ENCODE measurements at places on chromosomes 1 and 21. TPM values are rescaled to one million over a fixed set of nuclear protein-coding genes. Genes with fewer than 3 reads are reported as not detected.

DNA sequence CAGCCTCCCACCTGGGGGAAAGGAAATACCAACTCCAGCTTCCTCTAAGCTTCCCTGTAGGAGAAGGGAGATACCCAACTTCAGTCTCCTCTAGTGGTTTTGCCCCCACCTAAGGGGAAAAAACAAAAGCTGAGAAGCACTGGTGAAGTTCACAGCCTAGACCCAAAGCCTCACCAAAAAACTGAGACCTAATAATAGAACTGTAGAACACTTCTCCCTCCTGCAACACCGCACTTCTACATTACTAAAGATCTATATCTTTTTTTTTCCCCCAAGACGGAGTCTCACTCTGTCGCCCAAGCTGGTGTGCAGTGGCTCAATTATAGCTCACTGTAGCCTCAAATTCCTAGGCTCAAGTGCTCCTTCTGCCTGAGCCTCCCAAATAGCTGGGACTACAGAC lies 43.2 kb downstream of the SLC2A1 start:
- no peak for DNase-seq
- no peak overlapping the region for H3K4me3 ChIP-seq
- H3K4me1 ChIP-seq: peaks cover 12% of the 10 kb centered on the region
- no peak overlapping the region for H3K27ac ChIP-seq
- no peaks in the 10 kb centered on the region for H3K36me3 ChIP-seq
- no peaks in the 10 kb centered on the region for H3K27me3 ChIP-seq

- DNase-seq: no peak
- H3K36me3 ChIP-seq: no peaks in the 10 kb centered on the region
- H3K4me3 ChIP-seq: peak overlapping the region; percentile 91
- no peaks in the 10 kb centered on the region for H3K27me3 ChIP-seq
- H3K27ac ChIP-seq: peak overlapping the region; percentile 61
Observed at GRCh38 chr1:156908541-156908940, 11.9 kb upstream of the LRRC71 start.

DNA sequence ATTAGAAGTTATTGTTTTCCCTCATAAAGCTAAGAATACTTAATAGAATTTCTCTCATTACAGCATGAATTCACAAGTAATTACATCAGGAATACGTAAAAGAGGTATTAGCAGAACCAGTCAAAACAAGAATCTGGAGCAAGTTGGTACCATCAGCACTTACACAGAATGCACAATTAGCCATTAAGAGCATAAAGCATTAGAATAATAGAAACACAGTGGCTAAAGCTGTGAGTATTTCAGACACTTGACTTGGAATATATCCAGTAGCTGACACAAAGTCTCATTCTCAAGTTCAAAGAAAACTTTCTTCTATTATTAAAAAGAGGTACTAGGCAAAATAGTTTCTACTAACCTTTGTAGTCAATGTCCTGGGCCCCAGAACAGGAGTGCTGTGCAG lies 49.6 kb downstream of the KRTAP19-8 start:
- H3K27ac ChIP-seq: no peak overlapping the region
- H3K4me1 ChIP-seq: no peaks in the 10 kb centered on the region
- no peak overlapping the region for H3K4me3 ChIP-seq
- no peak for DNase-seq
- no peaks in the 10 kb centered on the region for H3K27me3 ChIP-seq
- no peaks in the 10 kb centered on the region for H3K36me3 ChIP-seq

DNA sequence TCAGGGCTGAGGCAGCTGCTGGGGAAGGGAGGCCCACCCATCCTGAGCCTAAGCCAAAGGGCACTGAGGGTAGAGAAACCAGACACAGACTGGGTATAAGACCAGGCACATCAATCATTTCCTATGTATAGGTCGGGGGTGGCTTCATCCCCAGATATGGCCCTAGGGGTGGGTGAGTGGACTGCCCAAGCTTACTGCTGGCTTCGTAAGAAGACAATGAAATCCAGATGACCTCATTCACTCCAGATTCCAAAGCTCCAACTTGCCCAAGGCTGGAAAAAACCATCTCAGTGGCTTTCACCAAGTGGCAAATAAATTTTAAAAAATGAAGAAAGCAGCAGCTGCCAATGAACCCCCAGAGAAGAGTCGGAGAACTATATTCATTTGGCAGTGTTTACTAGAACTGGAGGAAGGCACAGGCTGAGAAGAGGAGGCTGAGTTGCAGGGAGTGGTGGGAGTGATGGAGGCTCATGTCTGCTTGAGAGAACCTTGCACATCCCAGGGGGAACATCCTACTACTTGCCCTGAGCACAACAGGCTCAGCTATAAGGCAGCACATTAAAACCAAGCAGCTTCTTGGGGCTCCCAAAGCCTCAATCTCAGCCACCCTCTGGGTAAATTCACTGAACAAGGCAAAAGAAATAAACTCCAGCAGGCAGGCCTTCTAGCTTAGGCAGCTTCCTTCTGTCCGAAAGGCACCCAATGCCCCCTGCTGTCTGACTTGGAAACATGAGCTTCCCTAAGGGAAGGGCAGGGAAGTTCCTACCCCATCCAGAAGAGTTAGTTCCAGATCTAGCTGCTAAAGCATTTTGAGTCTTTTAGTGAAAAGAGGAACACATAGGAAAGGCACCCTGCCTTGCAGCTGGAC lies 14.1 kb downstream of the PEA15 start:
- no peak overlapping the region for H3K4me3 ChIP-seq
- H3K27ac ChIP-seq: no peak overlapping the region
- H3K4me1 ChIP-seq: no peaks in the 10 kb centered on the region
- no peaks in the 10 kb centered on the region for H3K27me3 ChIP-seq

GRCh38 chr1:153429266-153430165 lies 13.2 kb downstream of the S100A7A start:
- H3K27ac ChIP-seq: no peak overlapping the region
- no peaks in the 10 kb centered on the region for H3K4me1 ChIP-seq
- no peak overlapping the region for H3K4me3 ChIP-seq
- H3K36me3 ChIP-seq: no peaks in the 10 kb centered on the region

- no peaks in the 10 kb centered on the region for H3K27me3 ChIP-seq
- no peak for DNase-seq
- H3K27ac ChIP-seq: no peak overlapping the region
Observed at GRCh38 chr1:198741744-198742143, 102.9 kb downstream of the PTPRC start.

DNA sequence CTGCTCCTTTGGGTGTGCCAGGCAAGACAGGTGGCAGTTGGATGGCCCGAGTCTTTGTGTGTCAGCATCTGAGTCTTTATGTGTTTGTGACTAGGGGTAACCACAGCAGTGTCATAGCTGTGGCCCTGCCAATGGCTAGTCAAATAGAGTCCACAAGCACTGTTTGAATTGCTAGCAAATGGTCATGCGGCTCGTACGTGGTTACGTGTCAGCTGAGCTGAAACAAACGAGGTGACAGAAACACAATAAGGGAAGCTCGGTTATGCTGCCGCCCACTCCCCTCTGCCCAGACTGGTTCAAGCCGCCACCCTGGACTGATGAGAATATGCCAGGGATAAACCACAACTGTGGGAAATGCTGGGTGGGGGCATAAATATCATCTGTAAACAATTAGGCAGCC lies 174.3 kb upstream of the LMO4 start:
- no peaks in the 10 kb centered on the region for H3K4me1 ChIP-seq
- H3K4me3 ChIP-seq: no peak overlapping the region
- no peak overlapping the region for H3K27ac ChIP-seq
- no peaks in the 10 kb centered on the region for H3K27me3 ChIP-seq

DNA sequence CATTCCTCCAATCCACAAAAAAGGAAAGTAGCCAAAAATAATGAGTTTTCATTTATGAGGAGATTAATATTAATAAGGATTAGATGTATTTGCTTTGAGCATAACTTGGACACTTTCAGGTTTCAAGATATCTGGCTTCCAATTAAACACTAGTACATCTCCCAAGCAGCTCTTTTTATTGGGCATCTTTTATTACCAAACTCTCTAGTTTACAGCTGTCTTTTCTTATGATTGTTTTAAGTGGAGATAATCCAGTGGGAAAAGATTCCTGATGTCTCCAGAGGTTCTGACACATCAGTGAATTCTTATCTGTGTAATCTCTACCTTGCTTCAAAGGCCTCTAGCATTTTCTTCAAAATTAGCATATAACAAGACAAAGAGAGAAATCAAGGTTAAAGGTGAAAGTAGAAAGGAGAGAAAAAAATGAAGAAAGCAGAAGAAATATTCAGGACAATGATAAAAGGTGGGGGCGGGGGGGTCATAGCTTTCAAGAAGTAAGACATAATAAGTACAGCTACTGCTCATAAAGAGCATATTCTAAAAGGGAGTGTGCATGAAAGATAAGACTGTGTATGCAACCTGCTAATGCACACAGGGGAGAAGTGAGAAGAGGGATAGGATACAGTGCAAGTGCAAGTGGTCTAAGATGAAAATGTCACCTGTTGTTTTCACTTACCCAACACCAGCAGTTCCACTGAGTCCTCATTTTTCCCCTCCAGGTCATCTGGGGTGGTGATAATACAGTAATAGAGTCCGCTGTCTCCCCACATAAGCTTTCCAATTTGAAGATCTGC lies 19.1 kb downstream of the ILDR2 start:
- peaks cover 7% of the 10 kb centered on the region for H3K4me1 ChIP-seq
- no peaks in the 10 kb centered on the region for H3K27me3 ChIP-seq
- H3K36me3 ChIP-seq: no peaks in the 10 kb centered on the region
- no peak for DNase-seq
- no peak overlapping the region for H3K27ac ChIP-seq
- no peak overlapping the region for H3K4me3 ChIP-seq

DNA sequence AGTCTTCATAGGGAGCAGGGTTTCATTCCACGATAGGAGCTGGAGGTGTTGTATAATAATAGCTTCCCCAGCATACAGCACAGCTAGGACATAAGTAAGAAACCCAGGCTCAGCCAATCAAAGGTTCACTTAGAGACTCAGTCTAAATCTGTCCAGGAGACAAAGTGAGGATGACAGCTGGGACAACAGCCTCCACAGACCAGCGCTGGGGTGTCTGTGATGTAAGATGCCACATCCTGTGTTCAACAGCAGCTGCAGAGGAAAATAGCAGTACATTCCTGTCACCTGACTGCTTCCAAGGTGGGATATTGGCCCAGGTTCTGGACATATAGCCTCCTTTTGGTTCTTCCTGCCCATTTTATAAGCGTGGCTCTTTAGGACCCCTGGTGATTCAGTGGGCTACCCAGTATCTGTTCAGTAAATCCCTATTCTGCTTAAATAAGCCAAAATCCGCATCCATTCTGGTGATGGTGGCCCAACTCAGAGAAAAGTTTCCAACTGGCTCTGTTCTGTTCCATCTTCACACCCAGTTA lies 176.8 kb upstream of the SYT6 start:
- DNase-seq: no peak
- no peak overlapping the region for H3K27ac ChIP-seq
- H3K27me3 ChIP-seq: peaks cover 31% of the 10 kb centered on the region
- H3K4me3 ChIP-seq: no peak overlapping the region

DNA sequence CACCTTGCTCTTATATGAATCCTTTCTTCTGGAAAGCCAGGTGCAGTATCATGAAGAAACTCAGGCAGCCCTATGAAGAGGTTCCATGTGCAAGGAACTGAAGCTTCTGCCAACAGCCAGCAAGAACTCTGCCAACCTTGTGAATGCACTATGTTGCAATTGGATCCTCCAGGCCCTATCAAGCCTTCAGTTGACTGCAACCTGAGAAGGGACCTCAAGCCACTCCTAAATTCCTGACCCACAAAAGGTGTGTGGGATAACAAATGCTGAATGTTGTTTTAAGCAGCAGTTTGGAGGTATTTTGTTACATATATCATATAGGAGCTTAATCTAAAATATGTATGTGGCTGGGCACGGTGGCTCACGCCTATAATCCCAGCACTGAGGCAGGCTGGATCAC lies 84.0 kb downstream of the RERE start:
- H3K27ac ChIP-seq: no peak overlapping the region
- H3K27me3 ChIP-seq: no peaks in the 10 kb centered on the region
- no peak for DNase-seq
- H3K4me1 ChIP-seq: peaks cover 7% of the 10 kb centered on the region
- H3K36me3 ChIP-seq: no peaks in the 10 kb centered on the region
- no peak overlapping the region for H3K4me3 ChIP-seq

DNA sequence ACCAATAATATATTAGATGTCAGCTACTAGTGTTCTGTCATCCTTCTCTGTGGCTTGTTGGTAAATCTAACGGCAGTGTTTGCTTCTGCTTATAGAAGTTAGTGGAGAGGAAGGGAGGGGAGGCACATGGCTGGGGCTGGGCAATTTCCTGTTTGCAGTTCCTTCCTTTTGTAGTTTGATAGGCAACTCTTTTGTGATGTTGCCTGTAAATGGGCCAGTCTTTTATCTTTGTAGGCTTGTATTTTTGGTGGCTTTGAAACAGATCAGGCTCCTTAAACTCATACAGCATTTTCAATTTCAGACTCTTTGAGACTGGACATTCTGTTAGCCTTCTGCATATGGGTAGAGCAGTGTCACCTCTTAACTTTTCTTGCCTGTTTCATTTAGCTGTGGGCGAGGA lies 48.1 kb downstream of the CDC14A start:
- H3K4me1 ChIP-seq: no peaks in the 10 kb centered on the region
- no peaks in the 10 kb centered on the region for H3K36me3 ChIP-seq
- no peaks in the 10 kb centered on the region for H3K27me3 ChIP-seq
- no peak overlapping the region for H3K4me3 ChIP-seq
- no peak for DNase-seq

DNA sequence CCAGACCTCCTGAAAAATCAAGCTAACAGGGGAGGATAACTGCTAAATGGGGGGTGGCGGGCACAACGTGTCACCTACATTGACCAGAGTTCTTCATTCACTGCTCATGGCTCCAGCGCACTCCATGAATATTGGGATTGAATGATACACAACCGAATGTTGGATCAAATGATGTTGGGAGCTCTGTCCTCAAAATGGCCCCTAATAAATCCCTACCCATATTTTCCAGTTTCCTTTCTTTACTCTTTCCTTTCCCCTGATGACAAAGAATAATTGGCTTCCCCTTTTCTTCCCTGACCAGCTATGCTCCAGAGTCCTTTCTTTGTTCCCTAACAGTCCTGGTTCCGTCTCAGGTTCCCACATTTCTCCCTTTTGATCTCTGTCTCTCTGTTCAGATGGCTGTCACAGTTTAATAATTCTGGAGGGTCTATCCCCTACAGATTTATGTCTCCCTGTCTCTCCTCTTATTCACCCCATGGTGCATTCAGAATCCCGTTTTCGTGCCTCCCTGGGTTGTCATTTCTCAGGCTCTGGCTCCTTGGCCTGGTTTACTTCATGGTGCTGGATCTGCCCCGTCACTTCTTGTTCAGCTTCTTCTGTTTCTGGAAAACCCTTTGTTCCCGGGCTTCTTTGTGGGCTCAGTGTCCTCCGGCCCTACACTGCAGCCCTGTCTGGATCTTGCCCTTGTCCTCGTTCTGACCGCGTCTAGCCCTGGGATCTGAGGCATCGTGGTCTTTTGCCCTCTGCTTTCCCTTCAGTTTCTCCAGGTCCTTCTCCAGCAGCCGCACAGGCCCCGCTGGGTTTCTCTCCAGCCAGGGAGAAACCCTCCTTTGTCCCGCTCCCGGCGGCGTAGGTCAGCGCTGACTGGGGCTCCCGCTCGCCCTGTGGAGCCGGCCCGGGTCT lies 78.3 kb downstream of the NDUFS5 start:
- H3K27me3 ChIP-seq: no peaks in the 10 kb centered on the region
- H3K36me3 ChIP-seq: no peaks in the 10 kb centered on the region
- H3K4me3 ChIP-seq: peak overlapping the region; percentile 78

The NUDT4B gene
- total RNA-seq: 0.74 TPM

The SUSD4 gene
- 0.59 TPM for total RNA-seq

The TGFB2 gene
- total RNA-seq: 0.34 TPM

The SLAMF8 gene
- total RNA-seq: not detected

The CDC20 gene
- total RNA-seq: 355 TPM

All from HCT116 (cell line).